ENCODE measurements at places on chromosomes 12 and 14.

DNA sequence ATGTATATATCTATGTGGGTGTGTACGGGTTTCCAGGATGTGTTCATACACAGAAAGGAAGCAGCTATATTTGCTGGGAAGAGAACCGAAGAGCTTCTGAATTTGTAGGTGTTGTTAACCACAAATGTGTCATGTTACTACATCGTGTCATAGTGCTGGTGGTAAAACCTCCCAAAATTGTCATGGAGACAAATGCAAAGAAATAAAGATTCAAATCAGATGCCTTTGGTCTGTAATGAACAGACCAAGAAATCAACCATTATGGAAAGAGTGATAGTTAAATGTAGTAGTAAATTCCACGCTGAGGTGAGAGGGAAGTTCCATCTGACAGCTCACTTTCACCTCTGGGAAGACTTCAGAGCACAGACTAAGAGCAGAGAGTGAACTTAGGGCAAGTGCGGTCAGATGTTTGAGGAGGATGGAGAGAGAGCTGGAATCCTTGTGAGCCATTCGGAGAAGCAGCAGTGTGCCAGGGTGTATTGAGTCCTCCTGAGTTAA is 487.5 kb downstream of the TMEM121 start:
- DNase-seq: no peak

DNA sequence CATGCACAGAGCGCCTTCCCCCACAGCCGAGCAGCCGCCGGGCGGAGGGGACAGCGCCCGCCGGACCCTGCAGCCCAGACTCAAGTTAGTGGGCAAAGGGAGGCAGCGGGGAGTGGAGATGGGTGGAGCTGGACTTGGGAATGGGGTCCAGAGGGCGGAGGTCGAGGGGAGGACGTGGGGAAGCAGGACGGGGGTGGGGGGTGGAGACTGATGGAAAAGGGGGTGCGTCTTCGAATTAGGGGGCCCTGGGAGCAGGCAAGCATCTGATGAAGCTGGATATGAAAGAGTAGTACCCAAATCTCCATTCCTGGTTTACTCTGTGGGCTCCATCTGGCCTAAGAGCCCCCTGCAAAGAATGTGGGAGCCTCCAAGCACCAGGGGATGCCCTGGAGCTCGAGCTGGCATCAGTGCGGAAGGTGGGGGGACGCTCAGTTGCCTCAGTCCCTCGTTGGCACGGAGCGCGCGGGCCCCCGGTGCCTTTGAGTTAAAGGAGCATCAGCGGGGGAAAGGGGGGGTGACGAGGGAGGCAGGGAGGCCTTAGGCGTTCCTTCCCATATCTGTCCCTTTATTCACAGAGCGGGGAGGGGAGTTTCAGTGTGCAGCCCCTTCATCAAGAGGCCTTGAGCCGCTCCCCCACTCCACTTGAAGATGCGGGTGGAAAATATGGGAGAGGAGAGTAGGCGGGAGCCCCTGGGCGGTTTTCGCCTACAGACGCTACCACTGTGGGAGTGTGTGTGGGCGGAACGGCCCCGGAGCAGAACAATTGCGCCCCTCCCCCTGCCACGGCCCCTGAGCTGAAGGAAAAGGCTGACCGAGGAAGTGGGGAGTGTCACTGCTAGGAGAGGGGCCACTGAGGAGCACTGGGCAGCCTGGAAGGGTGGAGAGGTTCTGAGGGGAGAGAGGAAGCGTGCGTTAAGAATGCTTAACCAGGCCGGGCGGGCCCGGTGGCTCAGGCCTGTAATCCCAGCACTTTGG is 644 bp downstream of the NAB2 start:
- peak; percentile 76 for DNase-seq

DNA sequence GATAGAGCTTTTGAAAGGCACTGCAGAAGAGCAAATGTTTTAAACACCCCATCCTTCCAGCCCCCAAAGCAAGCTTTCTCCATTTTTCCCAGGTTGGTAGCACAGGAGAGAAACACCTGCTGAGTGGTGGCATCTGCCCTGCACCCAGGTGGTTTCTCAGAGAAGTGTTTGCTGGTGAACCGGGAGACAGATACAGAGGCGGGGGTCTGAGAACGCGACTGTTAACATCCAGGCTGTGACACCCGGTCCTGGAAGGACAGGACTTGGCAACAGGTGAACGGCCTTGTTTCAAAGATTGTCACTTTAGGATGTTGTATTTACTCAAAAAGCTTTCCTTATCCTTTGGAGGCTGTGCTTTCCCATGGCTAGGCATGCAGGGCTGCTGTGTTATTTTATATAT is 18.5 kb downstream of the MMAB start:
- no peak for DNase-seq

- DNase-seq: no peak
Measured at GRCh38 chr12:62296001-62296400, 35.8 kb downstream of the USP15 start.

DNA sequence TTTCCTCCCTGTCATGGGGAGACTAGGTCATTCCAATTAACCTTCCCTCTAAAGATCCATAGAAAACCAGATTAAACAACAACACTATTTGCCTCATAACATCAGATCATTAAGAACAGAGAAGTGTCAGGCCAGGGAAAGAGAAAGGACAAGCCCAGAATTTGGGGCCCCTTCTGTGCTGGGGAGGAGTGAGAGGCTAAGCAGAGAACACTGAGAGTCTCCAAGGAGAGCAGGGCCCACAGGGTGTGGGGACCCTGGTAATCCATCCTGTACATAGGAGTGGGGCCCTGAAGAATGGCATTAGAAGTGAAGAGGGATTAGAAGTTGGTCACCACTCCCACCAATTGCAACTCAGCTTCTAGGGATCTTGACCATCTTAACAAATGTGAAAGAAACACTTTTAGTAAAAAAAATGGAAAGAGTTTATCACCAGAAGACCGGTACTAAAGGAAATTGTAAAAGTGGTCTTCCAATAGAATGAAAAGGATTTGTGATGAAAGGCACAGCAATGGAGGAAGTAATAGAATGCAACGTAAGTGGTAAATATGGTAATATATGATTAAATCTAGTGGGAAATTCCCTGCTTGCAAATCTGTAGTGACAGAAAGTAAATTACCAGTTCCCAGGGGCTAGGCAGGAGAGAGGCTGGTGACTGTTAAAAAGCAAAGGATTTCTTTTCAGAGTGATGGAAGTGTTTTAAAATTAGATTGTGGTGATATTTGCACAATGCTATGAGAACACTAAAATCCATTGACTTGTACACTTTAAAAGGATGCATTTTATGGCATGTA is 14.0 kb upstream of the TMTC1 start:
- DNase-seq: no peak

GRCh38 chr12:49920241-49920914 is 16.7 kb upstream of the FAIM2 start:
- DNase-seq: no peak

- DNase-seq: no peak
Measured at GRCh38 chr14:48826058-48826457, 760.1 kb downstream of the RPS29 start.

DNA sequence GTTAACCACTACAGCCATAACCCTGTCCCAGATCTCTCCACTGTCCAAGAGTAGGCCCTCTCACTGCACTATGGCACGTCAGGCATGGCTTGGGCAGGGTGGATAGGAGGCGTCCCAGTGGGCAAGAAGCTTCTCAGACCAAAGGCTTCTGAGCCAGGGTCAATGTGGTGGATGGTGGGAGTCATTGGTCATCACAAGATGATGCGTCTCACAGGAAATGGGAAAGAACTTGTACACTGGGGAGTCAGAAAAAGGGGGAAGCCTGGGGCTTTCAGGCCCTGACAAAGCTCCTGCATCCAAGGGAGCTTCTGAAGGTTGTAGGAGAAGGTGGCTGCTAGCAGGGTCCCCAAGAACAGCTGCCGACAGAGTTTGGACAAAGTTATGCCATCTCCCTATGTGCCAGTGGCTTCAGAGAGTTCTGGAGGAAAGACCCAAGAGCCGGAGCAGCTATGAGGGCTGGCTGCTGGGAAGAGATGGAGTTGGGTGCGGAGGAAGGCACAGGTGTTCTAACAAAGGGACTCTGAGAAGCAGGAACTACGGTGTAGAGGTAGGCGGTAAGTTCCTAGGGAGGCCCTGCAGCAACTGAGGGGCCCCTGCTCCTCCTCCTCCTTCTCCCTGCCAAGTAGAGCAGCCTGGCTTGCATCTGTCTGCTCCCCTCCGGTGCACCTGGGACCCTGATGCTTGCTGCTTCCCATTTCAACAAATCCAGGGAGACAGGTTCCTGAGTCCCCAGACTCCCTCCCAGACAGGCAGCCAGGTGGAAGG is 81.1 kb downstream of the ARL6IP4 start:
- no peak for DNase-seq

DNA sequence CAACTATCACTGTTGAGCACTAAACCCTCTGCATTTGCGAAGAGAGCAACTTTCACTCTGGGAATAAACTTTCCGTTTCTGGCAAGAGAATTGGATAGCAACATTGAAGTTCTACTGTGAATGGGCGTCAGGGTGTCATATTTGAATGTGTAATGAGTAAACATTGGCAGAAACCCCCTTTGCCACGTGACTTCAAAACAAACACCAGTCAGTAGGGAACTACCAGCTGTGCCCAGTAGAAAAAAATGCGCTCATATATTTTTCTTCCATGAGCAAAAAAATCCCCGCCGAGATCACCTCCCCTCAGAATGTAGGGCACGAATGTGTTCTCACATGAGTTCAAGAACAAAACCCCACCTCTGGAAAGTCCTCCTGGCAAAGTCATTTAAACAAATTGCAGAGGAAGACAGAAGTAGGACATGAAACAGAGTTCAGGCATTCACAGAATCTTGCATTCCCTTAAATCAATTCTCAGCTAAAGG is 80.6 kb downstream of the BTG1 start:
- no peak for DNase-seq

DNA sequence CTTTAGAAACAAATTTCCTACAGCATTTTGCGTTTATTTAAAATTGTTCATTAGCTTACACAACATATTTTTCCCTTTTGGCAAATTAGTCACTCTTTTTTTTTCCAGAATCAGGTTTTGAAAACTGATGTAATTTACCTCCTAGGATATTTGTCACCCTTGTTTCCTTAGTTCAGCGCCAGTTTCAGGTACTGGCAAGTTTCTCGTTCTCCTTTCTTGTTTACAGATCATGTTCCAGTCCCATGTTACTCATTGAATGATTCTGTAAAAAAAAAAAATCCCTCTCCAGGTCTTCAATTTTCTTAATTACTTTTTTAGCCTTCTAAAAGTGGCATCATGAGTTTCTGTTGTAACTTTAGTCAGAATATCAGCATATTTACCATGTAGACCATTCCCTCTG is 2.7 kb downstream of the PPP4R4 start:
- no peak for DNase-seq

GRCh38 chr12:92615703-92616102 is 87.1 kb upstream of the PLEKHG7 start:
- no peak for DNase-seq

DNA sequence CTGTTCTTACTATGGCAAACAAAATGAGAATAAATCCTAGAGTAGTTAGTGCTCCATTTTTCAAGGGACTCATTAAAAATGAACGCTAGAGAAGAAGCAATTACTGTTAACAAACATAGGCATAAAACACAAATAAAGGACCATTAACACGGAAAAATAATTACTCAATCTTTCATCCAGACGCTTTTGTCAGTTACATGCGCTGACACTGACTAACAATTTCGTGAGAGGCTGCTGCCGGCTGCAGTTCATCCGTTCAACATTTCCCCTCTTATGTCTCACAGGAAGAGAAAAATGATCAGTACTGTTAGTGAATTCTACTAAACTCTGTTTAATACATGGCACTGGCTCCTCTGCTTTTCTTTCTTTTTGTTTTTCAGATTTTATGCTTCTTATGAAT is 472.7 kb upstream of the FLRT2 start:
- no peak for DNase-seq

DNA sequence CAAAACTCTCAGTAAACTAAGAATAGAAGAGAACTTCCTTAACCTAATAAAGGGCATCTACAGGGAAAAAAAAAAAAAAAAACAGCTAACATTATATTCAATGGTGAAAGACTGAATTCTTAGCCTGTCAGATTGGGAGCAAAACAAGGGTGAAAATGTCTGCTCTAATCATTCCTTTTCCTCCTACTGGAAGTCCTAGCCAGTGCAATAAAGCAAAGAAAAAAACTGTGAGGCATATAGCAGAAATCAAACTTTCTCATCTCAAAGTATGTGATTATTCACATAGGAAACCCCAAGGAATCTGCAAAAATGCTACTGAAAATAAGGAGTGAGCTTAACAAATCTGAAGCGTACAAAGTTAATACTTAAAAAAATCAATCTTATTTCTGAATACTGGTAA is 170.7 kb downstream of the NUAK1 start:
- DNase-seq: no peak

DNA sequence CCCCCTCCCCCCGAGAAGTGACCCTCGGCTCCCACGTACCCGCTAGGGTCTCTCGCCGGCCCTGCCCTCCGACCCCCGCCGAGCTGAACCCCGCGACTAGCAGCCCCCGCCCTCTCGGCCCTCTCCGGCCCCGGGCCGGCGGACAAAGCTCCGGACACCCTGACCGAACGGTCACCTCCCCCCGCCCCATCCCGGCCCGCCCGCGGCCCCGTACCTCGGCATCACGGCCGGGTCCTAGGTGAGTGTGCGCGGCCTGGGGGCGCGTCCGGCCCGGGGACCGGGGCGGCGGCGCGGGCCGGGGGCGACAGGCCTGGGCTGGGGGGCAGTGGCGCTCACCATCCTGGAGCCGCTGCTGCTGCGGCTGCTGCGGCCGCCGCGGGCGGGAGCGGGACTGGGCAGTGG is at the start of gene FIGNL2:
Gene FIGNL2 (minus strand): TSS at position 393 of the 402 bp plus-strand sequence. CDS start 26,305 bp downstream, outside the sequence.
- peak; percentile 62 for DNase-seq

- DNase-seq: no peak
Measured at GRCh38 chr12:6314776-6315175, 4.3 kb downstream of the PLEKHG6 start.

- DNase-seq: no peak
Measured at GRCh38 chr14:103016594-103016993, 40.8 kb downstream of the CDC42BPB start.

- DNase-seq: no peak
Measured at GRCh38 chr12:75694534-75695268, 183.3 kb upstream of the KRR1 start.

DNA sequence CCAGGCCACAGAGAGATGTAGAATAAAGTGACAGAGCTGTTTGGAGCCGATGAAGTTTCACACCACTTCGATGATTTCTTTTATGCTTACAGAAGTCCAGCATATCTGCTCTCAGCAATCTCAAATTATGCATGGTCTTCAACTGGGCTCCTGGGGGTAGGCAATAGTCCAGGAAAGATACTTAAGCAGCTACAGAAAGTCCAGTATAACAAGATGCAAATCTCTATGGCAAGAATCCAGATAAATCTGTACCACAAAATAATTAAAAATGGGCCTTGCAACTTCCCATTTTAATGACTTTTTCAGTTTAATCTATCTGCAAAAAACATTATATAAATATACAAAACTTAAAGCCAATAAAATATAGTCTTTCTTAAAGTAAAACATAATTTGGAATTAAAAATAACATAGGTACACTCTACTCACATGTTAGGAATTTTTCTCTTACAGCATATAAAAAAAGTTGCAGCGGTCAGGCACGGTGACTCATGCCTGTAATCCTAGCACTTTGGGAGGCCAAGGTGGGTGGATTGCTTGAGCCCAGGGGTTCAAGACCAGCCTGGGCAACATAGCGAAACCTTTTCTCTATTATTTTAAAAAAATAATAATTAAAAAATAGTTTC is 20.5 kb upstream of the RAD51AP1 start:
- DNase-seq: no peak

- DNase-seq: no peak
Measured at GRCh38 chr14:104937161-104937560, 12.5 kb downstream of the PLD4 start.

Measured in nephron progenitor cell (in vitro differentiated cells).